ENCODE measurements at places on chromosomes 7 and 10.

DNA sequence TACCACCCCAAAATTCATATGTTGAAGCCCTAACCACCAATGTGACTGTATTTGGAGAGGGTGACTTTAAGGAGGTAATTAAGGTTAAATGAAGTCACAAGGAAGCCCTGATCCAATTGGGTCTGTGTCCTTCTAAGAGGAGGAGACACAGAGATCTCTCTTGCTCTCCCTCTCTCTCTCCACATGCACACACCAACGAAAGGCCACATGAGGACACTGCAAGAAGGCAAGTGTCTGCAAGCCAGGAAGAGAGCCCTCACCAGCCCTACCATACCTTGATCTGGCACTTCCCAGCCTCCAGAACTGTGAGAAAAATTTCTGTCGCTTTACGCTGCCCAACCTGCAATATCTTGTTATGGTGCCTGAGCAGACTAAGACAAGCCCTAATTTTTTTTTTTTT lies 56.0 kb upstream of the NEBL start:
- DNase-seq, result no peak

DNA sequence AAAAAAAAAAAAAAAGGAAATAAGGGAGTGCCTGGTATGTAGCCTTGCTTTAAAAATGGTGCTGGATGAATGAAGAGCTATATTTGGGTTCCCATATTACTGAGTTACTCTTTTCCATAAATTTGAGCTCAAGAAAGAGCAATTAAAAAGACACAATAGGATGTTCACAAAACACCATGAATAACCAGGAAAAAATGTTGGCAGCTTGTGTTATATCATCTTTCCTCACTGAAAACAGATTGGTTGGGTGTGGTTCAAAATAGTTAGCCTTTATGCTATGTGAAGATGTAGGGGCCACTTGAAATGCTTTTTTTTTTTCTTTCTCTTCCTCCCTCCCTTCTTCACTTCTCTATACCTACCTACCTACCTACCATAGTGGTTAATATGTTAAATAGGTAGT lies 256.9 kb downstream of the STK31 start:
- DNase-seq, result no peak

DNA sequence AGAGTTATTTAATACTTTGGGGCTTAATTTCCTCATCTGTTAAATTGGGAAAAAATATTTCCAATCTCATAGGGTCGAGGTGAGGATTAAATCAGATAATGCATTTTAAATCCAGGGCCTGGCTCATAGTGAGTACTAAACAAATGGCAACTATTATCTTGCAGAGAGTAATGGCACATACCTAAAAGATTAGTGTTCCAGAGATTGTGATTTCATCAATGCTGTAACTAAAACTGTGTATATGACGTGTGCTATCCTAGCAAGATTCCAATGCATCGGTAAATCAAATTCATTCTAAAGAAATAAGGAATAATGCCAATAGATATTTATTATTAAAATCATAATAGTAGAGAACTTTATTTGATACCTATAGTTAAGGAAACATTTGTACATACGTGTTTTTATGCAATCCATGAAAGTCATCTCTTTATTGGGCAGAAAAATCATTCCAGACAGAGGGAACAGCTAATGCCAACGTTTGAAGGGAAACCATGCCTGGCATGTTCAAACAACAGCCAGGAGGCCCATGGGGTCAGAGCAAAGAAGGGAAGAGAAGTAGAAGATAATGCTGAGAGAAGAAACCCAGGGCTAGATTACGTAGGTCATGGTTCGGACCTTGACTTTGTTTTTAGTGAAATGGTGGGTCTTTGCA lies 174.8 kb upstream of the AGR3 start:
- DNase-seq, result no peak

DNA sequence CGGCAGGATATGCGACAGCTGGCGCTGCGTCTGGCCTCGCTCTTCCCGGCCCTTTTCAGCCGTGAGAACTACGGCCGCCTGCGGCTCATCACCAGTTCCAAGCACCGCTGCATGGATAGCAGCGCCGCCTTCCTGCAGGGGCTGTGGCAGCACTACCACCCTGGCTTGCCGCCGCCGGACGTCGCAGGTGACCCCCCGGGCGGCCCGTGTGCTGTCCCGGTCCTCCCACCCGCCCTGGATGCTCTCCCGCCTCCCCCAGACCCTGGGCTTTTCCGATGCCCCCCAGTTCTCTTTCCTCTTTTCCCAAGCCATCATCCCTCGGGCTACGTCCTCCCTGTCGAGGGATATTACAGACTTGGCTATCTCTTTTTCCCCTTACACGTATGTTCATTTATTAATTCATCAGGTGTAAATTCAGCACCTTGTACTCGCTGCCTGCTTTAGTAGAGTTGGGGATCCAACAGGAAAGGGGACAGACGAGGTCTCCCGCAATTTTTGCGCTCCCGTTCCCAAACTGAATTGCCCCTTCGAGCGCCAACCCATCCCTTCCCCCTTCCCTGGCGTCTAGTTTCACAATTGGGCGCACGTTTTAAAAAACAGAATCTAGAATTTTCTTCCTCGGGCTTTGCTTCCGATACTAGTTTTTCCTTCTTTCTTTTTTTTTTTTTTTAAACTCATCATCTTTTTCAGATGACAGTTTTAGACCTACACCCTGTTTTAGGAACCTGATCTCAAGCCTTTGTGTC lies 846 bp downstream of the MINPP1 start:
- peak; percentile 49 for DNase-seq

DNA sequence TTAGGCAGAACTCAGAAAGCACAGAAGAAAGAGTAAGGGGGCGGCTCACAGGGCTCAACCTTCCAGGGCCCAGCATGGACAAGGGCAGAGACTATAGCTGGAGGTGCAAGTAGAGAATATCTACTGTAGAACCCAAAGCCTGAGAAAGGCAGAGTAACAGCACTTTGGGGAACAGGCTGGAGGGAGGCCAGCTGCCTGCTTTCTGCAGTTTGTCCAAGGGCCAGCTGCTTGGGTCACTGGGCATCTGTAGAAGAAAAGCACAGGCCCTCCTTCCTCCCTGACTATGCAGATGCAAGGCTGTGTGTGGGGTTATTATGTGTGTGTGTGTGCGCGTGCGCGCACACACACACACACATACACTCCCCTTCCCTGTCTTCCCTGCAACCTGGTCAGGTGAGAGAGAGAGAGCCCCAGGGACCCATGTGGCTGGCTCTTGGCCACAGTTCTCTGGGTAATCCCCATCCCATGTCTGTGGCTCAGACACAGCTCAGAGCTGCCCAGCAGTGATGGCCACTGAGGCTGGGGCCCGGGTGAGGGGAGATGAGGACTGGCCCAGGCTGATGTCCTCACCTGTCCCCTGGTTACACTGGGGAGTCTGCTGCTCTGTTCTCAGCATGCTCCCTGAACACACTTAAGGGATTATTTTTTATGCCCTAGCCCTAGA lies 9.0 kb downstream of the ADRA2A start:
- no peak for DNase-seq

GRCh38 chr10:71260622-71261325 lies 48.4 kb downstream of the UNC5B start:
- peak; percentile 83 for DNase-seq

- DNase-seq, result peak; percentile 2
These were observed 395.0 kb downstream of the ZWINT start for GRCh38 chr10:55966101-55966500.

DNA sequence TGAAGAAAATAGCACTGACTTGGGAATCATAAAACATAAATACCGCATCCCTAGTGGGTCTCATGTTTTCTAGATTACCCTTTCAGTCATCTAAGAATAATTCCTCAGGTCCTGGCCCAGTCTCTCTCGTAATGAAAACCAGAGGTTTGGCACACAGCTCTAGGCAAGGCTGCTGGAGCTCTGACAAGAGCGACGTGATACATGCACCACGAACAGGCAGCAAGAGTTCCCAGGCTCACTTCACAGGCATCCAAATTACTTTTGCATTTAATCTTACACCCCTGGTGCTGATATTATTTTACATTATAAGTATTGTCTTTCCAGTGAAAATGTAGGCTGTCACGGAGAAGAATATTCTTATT lies 105.2 kb downstream of the THSD7A start:
- DNase-seq, result peak; percentile 94

DNA sequence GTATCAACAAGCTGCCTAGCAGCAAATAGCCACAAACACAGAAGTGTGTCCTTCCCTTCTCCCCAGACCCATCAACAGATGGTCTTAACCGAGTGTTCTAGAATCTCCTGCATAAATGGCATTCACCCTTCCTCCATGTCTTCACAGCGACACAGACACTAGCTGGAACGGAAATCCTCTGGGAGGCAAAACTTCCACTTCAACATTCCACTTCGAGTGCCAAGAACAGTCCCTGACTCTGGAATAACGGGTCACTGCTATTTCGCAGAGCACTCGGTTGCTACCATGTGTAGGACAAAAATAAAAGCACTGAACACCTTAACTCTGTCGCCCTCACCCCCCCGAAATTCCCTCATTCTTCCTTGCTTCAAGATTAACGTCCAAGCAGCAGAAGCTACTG lies 65.1 kb downstream of the SFMBT2 start:
- no peak for DNase-seq

DNA sequence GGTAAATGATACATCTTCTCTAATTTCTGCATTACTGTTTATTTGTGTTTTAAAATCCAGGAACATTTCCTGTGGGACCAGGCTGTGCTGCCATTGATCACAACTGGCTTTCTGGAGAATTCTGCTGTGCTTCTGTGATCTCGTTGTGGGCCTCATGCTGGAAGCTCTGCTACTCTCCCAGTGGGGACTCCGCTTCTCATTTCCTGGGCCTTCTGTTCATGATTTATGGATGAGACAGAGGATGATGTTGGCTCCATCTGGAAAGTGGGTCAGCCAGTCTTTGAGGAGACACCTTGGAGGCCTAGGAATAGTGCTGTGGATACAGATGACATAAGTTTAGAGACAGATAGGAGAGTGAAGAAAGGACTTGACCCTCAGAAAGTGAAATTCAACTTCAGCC lies 15.2 kb upstream of the GPR158 start:
- no peak for DNase-seq

DNA sequence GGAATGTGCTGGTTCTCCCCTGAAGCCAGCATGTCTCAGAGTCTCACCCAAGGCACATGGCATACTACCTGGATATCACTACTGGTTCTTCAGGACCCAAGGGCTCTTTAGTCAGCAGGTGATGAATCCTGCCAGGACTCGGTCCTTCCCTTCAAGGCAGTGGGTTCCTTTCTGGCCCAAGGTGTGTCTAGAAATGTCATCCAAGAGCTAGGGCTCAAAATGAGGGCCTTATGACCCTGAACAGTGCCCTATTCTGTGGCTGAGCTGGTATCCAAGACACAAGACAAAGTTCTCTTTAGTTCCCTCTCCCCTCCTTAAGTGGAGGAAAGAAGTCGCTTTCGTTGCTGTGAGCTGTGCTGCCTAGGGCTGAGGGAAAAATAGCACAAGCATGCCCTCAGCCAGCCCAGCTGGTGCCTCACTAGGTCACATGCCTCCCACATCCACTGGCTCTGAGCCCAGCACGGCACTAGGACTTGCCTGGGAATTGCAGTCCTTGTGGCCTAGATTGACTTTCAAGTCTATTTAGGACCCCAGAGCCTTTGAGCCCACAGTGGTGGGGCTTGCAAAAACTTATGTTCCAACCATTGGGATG lies 106.0 kb downstream of the BMS1 start:
- no peak for DNase-seq

- DNase-seq, result peak; percentile 45
These were observed 507.8 kb upstream of the MKI67 start for GRCh38 chr10:128633864-128634540.

DNA sequence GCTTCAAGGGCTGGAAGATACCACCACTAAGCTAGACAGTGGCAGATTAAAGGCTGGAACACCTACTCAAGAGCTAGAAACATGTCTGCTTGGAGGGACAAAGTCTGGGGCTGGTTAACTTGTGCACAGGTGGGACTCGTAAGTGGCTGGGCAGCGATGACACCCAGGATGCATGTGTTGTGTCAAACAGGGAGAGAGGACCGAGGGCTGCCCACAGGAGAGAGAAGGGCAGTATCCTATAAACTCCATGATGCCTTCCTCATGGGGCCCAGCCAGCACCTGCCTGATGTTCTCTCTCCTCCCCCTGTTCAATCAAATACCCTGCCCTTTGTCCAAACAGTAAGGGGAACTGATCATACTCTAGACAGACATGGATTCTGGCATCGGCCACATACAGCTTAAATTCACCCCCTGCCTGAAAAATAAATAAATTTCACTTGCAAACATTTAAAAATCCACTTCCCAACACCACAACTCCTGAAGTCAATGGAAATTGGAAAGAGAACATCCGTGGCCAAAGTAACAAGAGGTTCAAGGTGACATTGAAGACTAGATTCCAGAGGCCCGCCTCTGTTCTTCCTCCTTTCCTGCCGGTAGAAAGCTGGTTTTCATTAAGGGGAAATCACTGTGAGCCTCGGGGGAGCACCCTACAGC lies 50.6 kb downstream of the CHST15 start:
- no peak for DNase-seq

GRCh38 chr10:23364378-23364777 lies 19.8 kb upstream of the C10orf67 start:
- DNase-seq, result no peak

- no peak for DNase-seq
These were observed 4.9 kb upstream of the YKT6 start for GRCh38 chr7:44195889-44196288.

DNA sequence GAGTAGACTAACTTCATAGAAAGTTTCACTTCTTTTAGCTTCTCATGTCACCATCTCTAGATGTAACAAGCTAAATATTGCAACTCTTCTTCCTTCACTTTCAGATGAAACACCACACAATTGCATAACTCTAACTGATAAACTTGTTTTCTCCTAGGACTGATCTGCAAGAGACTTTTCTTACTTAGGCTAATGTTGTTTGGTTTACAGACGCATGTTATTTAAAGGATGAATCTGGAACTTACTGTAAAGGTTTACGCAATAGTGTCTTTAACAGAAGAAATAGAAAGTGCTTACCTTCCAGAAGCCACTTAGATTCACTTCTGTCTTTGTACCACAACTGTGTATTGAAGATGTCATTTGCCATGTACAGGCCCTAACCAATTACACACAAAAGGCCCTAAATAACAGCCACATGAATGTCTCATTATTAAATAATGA lies 22.1 kb upstream of the ZC3HAV1 start:
- no peak for DNase-seq

DNA sequence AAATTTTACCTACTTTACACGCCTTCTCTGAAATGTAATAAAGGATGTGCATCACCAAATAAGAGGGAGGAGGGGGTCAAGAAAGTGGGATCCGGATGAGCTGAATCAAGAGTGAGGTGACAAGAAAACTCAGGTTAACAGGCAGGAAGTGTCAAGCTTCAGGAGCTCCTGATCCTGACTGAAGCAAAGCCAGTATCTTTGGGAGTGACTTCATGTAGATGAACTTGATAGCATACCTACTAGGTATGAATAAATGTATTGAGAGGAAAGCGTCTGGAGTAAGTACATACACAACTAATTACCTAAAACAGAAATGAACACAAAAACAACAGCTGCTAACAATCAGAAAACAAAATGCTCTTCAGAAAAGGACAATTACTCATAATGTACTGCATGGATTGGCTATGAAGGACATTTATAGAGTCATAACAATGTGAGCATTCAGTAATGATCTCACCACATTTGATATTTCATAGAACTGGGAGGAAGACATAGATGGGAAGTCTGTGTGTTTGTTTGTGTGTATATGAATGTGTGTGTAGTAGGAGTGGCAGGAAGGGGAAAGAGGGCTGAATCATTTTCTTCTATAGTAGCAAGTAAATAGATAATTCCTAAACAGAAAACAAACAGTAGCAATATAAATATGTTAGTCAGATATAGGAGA lies 29.4 kb downstream of the PRKG1 start:
- DNase-seq, result no peak

GRCh38 chr10:104711302-104711721 lies 70.2 kb downstream of the SORCS3 start:
- DNase-seq, result no peak

- peak; percentile 81 for DNase-seq
These were observed 118.1 kb downstream of the SEMA3D start for GRCh38 chr7:85068799-85069198.
